ENCODE measurements at places on chromosomes 2 and 18.

DNA sequence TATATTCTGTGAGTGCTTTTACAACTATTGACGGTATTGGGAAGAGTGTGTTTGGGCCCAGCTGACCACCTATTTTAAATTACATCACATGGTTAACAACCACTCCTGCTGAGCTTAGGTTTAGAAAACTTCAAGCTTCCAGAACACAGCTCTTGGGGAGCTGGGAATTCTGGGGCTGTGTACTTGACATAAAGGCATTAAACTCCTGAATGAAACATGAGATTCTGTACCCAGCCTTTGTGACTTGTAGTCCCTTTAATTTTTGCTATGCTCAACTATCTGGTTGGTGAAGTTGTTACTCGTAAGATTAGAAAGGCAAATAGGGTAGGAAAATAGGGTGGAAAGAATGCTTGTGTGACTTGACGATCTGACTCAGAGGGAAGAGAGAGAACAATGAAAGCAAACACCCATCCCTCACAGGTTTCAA is 66.9 kb downstream of the LTBP1 start:
- no peak for DNase-seq

DNA sequence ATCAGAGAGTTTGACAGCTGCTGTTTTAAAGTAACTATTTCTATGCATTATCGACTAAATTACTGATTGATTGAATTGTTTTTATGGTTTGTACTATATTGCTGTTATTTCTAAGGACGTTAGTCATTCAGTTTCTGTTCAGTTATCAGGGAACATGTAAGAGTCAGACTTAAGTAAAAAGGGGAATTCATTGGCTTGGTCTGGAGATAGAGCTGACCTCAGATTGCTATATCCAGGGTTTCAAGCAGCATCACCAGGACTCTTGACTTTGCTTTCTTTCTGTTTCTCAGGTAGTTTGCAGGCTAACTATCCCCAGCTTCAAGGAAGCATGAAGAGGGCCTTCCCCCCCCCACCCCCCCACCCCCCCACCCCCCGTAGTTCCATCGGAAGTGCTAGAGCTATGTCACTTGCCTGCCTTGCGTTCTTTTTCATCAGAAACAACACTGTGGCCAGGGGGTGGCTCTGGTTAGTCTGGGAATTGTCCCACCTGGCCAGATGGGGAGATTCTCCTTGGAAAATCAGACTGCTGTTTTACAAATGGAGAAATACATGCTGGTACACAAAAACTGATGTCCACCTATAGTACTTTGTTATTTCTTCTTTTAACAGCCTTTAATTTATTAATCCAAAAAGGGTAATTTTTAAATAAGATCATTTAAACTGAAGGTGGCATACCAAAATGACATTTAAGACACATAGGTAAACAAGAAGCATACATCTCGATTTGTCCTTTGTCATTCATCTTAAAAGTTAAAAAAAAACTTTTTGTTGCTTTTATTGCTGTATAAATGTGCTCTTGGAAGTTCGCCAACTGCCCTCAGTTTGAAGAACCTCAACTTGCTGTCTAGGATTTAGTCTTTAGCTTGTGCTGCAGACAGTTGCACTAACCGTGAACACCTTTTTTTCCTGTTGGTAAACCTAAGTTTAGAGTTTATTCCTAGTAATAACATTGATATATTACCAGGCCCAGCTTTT is 9.4 kb downstream of the SMAD4 start:
- peak; percentile 11 for DNase-seq

DNA sequence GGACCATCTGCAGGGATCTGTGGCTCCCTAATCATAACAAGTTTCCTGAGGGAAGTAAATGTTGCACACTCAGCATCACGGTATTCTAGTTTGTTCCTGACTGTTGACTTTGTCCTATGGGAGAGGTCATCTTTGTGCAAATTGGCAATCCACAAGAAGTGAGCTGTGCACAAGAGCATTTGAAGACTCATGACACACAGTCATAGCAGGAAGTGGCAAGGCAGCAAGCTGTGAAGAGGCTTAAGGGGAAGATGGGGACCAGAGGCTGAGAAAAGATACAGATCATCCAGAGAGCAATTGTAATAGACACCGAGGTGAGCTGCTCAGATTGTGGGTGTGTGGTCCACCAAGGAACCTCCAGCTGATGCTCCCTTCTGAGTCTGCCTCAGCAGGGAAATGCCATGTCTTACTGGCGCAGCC is 2.7 kb downstream of the TNP1 start:
- no peak for DNase-seq

- no peak for DNase-seq
Measured at GRCh38 chr2:11348209-11348749, 3.8 kb upstream of the ROCK2 start.

DNA sequence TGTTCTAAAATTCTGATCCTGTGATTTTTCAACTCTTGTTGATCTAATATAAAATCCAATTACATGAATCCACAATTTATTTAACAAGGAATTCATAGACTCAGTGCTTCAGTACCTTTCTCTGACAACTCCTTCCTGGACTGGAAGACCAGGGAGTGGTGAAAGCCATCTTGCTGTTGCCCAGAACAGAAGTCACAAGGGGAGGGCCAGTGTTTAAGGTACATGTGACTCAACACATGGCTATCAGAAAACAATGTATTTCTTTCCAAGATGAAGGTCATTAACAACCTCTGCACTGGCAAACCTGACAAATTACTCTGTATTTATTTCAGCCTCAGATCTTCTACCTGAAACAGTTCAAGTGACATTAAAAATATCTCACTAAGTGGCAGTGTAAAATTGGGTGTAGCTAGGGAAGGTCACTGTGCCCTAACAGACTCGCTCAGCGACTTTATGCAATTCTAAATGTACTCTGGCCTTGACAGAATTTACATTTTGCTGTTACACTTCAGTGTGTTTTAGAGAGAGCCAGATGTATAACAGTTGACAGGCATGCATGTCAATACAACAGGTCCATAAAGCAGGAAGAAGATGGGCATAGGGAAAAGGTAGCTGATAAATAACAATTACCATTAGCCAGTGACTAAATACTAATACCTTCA is 75.4 kb downstream of the NCKAP5 start:
- DNase-seq: no peak

DNA sequence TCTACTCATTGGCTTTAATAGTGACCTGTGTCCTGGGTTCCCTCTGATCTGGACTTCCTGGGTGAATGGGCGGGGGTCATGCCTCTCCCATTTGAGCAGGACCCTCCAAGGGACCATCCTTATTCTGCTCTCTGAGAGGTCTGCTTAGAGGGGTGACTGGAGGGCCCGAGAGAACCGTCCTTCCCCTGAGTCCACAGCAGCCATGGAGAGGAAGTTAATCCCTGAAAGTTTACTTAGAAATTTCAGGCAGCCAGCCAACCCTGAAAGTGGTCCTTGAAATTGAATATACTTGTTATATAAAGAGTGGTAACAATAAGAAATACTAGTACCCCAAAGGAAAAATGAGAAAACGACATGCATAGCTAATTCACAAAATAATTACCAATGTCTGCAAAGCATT is 226.1 kb downstream of the DYSF start:
- no peak for DNase-seq

- DNase-seq: no peak
Measured at GRCh38 chr18:13235981-13236380, 17.4 kb downstream of the LDLRAD4 start.

DNA sequence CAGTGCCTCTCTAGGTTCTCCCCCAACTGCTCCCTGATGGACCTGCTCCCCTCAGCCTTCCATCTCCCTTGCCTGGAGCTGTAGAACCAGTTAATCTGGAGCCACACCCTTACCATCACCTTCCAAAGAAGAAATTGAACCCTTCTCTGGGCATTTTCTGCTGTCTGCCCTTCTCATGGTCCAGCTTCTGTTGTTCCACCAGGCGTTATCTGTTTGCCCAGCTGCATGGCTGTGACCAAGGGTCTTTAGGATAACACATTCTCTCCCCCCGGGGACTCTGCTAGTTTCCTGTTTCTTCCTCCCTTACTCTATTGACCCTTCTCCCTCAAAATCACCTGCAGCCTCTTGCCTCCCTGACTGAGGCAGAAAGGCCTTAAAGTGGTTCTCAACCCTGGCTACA is 3.2 kb upstream of the ANKRD53 start:
- DNase-seq: no peak

- no peak for DNase-seq
Measured at GRCh38 chr18:67359873-67360838, 156.4 kb downstream of the DSEL start.

- no peak for DNase-seq
Measured at GRCh38 chr18:7317804-7318231, 86.9 kb downstream of the LRRC30 start.

DNA sequence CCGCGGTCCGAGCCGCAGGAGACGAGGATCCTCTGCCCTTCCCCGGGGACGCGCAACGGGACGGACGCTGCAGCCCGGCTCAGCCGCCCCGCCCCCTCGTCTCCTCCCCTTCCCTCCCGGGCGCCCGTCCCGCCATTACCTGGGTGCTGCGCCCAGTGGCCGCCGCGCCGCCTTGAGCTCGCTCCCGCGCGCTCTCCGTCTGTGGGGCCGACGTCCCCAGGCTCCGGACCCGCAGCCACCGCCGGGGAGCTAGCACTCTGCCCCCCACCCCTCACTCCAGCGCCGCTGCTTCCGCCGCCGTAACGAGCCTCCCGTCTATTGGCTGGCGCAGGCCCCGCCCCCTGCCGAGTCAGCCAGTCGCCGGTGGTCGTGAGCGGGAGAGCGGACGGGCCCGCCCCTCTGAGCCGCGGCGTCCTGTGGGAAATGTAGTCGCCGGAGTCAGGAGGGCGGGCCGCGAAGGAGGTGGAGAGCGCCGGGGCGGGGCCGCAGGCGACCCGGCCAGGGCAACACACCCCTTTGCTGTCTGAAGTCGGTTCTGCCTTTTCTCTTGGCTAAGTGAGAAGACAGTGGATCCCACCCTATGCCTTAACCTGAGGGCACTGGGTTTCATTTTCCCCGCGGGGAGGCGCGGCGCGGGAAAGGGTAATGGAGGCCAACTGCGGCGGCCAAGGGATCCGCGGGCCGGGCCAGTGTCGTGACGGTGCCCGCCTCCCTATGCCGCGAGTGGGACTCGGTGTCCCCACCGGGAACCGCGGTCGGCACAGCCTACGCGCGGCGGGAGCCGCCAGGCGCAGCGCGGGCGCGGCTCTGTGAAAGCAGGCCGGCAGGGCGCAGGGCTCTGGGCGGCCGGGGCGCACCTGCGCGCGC is at the start of gene SAP130:
SAP130 (minus strand) TSS at position 259 of the 867 bp plus-strand sequence. CDS start 1,767 bp downstream, outside the sequence.
- DNase-seq: peak; percentile 96
